ENCODE measurements at places on chromosomes 7 and 10.
A peak's percentile ranks its signal among the peaks of the same experiment; 100 is the strongest.

DNA sequence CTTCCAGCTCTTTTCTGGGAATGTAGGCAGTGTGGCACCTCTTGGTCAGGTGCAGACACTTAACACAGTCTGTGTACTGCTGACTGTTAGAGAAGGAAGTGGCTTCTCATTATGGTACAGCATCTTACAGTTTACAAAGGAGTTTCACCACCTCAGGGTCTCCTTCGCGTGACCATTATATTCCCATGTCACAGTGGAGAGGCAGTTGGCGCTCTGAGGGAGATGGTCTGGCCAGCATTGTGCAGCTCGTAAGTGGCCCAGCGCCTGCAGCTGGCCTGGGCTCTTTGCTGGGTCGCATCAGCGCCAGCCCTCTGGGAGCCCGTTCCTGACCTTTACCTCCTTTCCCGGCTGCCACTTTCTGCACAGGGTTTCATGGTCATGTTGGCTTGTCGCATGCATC lies 15.4 kb downstream of the TSPAN15 start:
- no peak for DNase-seq

DNA sequence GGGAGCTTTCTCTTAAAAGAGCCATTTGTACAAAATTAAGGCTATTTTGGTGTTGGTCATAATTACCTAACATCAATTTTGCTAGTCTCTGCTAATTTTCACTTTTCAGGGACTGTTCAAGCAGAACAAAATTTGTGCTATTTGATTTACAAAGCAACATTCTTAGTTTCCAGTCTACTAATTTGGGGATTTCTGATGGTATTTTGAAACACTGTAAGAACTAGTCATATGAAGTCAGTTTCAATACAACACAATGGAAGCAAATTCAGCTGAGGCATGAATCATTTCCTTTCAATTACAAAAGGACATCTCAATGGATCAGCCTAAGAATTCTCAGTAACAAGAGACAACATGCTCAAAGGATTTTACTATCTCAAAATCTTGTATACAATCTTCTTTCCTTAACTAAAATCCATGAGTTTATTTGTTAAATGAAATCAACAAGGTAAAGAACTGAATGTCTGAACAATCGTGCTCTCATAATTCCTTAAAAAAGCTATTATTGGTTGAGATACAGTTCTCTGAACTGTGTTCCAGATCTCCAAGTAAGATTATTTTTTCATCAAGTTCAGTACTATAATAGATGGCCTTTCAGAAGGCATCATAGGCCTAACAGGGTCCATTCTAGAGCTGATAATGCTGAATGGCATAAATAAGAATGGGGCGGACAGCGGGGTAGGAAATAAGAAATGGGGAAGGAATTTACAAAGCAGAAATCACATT lies 144.6 kb downstream of the NRCAM start:
- peak; percentile 48 for DNase-seq

- no peak for DNase-seq
These were observed 52.6 kb upstream of the ST8SIA6 start for GRCh38 chr10:17506856-17507471.

GRCh38 chr7:54788664-54789063 lies 29.7 kb upstream of the SEC61G start:
- peak; percentile 80 for DNase-seq

DNA sequence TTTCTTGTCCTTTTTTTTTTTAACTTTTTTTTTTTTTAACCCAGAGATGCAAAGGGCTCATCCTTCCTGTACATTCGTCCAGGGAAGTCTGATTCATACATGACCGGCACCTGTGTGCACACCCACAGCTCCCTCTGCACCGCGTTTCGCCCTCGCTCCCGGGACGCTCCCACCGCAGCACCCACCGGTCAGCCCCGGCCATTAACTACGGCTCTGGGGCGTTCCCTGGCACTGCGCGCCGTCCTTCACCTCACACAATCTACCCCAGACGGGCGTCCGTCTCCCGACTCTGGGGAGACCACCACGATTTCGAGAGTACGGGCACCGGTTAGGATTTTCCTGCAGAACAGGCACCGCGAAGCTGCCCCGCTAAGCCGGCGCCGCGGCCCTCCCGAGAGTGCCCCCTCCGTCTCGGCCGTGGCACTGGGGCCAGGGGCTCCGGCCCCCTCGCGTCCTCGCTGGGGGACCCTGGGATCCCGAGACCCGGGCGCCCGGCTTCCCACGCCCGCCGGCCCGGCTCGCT lies 452 bp downstream of the ATE1 start:
- no peak for DNase-seq

DNA sequence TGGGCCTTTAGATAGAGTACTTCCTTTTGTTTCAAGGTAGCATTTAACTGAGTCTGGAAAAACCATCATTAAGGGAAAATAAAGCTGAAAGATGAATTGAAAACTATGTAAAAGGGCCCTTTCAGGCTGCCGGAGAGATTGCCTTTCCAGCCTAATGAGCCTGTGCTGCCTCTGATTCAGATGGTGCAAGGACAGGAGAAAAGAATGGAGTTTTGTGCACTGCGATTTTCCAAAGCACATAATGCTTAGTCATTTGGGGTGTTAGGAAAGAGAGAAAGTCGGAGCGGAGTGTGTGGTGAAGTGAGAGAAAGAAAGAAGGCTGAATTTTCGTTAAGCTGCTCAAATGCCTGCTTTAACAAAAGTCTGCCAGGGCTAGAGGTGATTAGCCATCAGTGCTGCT lies 259.7 kb downstream of the PAXIP1 start:
- no peak for DNase-seq

GRCh38 chr7:19213746-19214145 lies 68.5 kb upstream of the FERD3L start:
- no peak for DNase-seq

DNA sequence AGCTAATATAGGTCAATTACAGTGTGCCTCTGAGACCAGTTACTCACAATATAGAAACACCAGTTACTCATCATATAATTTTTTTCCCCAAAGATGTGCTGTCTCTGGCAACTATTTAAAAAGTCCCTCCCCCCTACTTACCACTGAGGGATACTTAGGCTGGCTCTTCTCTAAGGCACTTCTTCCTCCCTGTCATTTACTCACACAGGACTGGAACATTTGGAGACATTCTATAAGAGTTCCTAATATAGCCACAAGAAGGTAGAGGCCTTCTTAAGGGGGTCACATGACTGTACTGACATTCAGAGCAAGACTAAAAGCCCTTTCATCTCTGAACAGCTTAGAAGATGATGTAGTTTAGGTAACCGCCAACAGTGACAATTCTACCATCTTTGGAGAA lies 44.4 kb upstream of the SLIT1 start:
- DNase-seq = no peak

DNA sequence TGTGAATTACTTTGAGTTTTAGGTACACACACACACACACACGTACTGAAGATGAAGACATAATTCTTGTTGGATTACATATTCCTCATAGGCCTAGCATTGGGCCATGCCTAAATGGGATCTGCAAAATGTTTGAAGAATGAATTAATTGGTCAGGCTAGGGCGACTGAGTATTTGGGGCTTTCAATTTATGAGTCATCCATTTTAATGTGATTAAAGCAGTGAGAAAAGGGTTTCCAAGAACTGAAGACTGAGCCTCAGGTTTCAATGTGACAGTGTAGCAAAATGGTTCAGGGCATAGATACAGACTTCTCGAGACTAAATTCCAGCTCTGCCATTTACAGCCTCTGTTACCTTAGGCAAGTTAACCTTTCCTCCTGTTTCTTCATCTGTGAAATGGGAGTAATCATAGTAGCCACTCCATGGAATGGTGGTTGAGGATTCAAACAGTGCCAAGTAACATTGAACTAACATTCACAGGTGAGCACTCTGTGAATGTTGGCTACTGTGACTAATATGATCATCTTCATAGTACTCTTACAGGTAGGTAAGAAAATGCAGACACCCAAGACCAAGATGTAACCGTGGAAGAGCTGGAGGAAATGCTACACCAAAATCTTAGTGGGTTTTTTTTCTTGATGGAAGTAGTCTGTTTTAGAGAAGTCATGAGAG lies 7.6 kb downstream of the BPGM start:
- no peak for DNase-seq

GRCh38 chr7:34848670-34849069 lies 188.6 kb downstream of the DPY19L1 start:
- no peak for DNase-seq

- no peak for DNase-seq
These were observed 304.8 kb downstream of the GFRA1 start for GRCh38 chr10:115968236-115968635.

- DNase-seq = no peak
These were observed 102.9 kb upstream of the PAX2 start for GRCh38 chr10:100642295-100642994.

- DNase-seq = no peak
These were observed 35.4 kb upstream of the PPP2R2D start for GRCh38 chr10:131865223-131865917.

DNA sequence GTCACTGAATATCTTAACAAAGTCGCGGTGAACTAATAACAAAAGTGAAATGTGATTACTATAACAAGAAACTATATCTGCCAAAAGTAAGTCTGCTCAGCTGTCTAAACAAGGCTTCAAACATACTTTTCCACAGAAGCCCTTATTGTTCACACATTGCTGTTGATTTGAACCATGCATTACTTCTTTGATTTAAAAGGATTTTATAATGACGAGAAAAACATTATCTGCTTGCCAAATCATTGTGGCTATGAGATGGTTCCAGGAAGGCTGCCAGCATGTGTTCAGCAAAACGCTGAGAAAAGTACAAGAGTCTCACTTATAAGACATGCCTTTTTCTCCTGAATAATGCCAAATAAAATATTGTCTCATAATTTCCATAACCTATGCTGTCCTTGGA lies 24.4 kb downstream of the RNF133 start:
- peak; percentile 98 for DNase-seq

GRCh38 chr10:49277973-49278372 lies 21.0 kb upstream of the C10orf71 start:
- no peak for DNase-seq

- no peak for DNase-seq
These were observed 676 bp upstream of the GPR146 start for GRCh38 chr7:1043552-1044188.

DNA sequence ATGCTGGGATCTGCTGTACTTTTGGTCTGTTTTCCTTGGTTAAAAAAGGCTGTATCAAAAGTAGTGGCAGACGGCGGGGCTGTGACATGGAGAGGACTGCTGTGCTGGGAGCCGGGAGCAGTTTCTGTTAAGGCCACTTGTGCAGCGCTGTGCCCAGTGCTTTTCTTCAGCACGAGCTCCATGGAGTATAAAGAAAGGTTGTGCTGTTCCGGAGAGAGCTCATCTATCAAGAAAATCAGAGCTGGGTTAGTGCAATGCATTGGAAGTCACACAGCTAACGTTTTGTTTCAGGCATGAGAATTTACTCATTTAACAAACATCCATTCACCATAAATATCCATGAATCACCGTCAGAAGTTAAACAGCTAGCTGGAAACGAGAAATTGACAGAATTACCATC lies 62.0 kb downstream of the KIAA1549 start:
- DNase-seq = no peak

- no peak for DNase-seq
These were observed 201.6 kb upstream of the SVIL start for GRCh38 chr10:29836396-29836795.

GRCh38 chr10:46228563-46229071 lies 58.2 kb upstream of the ANTXRL start:
- peak; percentile 28 for DNase-seq

DNA sequence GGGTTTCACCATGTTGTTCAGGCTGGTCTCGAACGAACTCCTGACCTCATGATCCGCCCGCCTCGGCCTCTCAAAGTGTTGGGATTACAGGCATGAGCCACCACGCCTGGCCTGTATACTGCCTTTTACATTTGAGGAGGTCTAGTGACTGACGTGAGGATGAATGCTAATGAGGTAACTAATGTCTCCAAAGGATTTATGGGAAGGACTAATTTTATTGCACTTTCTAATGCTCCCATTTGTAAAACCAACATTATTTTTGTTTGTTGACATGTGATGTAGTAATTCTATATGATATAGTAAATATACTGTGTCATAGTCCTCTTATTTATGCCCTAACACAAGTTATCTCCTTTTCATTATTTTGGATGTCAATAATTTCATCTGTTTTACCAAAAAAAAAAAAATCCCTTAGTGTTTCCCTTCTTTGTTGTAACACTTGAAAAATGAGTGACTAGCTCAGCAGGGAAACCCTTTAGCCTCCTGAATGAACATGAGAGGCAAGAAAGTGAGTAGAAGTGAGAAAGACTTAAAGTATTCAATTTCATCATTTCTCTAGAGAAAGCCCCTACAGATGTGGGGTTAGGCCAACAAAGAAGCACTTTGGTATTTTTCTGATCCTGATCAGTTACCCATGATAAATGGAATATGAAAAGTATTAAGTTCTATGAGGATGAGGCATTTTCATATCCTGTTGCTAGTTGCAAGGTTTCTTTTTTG lies 596.9 kb upstream of the PCDH15 start:
- DNase-seq = no peak

GRCh38 chr10:13857451-13857850 lies 270.7 kb downstream of the PRPF18 start:
- DNase-seq = no peak

DNA sequence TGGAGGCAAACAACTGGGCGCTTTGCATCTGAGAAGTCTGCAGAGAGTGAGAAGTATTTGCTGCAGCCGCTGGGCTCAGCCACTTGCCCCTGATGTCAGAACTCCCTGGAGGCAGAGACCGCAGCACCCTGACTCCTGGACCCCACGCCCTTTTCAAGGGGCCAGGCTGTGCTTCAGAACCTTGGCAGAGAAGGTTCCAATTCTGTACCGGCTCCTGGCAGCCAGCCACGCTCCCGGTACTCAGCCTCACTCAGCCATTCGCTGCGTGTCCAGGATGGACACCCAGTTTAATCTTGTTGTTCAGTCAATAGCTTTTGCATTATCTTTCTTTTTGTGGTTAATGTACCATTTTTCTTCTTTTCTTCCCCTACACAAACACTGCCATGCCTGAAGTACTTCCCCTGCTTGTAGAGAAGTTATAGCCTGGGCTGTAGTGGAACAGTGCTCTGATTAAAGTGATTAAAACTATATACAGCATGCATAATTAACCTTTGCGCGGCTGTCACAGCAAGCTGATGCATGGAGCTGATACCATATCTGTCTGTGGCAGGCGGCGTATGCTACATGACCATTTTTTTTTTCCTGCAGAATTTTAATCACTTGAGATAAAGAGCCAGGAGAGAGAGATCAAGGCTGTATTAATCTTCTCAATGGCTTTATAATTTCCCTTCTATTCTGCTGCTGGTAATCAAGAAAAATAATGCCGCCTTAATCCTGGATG lies 578.5 kb downstream of the SDK1 start:
- no peak for DNase-seq

- DNase-seq = no peak
These were observed 42.8 kb downstream of the HERPUD2 start for GRCh38 chr7:35652124-35652523.

DNA sequence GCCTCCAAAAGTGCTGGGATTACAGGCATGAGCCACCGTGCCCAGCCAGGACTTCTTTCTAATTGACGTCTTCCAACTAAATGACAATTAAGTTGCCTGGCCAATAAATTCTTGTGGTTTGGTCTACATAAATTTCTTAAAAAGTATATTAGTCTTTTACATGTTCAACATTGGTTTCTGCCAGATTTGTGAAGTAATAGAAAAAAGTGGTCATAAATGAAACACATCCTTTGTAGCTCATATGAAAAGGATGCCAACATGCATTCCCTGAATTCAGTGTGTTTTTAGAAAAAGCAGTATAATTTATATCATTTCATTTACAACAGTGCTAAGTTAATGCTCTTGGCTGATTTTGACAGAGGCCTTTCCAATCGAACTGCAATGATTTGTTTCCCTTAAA lies 215.0 kb downstream of the TAX1BP1 start:
- no peak for DNase-seq

- no peak for DNase-seq
These were observed 9.9 kb downstream of the SOSTDC1 start for GRCh38 chr7:16455591-16455990.
